ENCODE measurements at places on chromosomes 12 and 14.

GRCh38 chr12:86683568-86684304 is 427.5 kb upstream of the MGAT4C start:
- no peak for DNase-seq

DNA sequence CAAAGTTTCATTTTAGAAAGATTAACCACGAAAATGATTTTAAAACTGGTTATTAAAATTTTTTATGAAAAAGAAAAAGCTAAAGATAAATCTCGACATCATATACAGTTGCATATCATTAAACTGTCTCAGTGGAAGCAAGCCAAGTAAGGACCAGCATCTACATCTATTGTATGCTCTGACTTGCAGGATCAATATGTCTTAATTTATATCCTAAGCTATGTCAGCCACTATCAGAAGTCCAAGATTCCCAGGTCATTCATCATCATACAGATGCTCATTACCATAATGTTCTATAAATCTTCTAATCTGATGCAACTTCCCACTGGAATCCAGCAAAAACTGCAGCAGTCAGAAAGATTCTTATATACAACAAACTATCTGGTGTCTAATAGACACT is 43.5 kb downstream of the CMAS start:
- DNase-seq: no peak

DNA sequence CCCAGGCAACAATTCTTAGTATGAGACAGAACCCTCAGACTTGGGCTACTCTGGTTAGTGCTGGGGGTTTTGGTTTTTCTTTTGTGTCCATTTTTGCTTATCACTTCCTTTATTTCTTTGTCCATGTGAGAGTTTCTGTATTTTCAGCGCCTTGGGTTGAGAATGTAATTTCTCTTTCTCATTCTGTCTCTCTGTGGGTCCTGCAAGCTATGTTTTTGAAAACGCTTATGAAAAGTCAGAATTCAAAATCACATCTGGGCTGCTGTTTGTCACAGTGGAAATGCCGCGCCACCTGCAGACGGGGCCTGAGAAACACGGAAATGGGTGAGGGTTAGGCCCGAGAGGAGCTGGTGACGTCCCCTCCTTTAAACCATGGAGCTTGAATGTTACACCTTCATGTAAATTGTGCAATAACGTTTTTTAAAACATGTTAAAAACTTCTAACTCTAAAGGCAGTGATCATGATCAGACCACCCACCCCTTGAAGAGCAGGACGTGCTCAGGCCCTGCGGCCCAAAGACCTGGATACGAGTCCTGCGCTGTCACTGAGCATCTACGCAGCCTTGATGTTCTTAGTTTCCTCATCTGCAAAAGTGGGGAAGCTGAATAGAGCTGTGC is 26.1 kb downstream of the JDP2 start:
- no peak for DNase-seq

DNA sequence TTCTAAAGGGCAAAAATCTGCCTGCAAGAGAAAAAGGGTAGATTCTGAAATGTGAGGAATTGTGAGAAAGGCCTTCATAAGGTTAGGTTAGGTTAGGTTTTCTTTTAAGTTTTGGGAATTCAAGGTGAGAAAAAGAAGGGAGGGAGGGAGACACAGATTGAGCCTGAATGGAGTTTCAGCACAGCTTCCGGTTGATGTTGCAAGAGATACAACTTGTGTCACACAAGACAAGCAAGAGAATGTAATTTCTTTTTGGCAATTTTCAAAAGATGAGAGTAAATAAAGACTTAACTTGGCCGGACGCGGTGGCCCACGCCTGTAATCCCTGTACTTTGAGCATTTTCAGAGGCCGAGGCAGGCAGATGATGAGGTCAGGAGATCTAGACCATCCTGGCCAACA is 63.8 kb downstream of the CPSF2 start:
- DNase-seq: no peak

DNA sequence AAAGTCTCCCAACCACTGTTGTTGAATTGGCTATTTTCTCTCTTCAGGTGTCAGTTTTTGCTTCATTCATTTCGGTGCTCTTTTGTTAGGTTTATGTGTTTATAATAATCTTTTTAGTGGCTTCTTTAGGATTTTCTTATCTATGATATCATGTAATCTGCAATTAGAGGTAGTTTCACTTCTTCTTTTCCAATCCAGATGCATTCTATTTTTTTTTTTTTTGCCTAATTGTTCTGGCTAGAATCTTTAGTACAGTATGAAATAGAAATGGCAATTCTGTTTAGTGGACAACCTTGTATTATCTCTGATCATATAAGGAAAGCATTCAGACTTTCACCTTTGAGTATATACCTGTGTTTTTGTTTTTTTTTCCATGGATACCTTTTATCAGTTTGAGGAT is 17.4 kb downstream of the CNOT2 start:
- DNase-seq: no peak
